ENCODE measurements at places on chromosomes 7 and 10.

GRCh38 chr7:54253036-54253373 is 289.2 kb upstream of the VSTM2A start:
- DNase-seq = no peak

- DNase-seq = no peak
Observed at GRCh38 chr7:8177109-8177933, 84.6 kb downstream of the ICA1 start.

GRCh38 chr7:144907577-144907976 is 71.7 kb upstream of the TPK1 start:
- no peak for DNase-seq

GRCh38 chr7:147136352-147136751 is 1019.8 kb downstream of the CNTNAP2 start:
- no peak for DNase-seq

- no peak for DNase-seq
Observed at GRCh38 chr7:1309290-1309689, 76.6 kb downstream of the UNCX start.

DNA sequence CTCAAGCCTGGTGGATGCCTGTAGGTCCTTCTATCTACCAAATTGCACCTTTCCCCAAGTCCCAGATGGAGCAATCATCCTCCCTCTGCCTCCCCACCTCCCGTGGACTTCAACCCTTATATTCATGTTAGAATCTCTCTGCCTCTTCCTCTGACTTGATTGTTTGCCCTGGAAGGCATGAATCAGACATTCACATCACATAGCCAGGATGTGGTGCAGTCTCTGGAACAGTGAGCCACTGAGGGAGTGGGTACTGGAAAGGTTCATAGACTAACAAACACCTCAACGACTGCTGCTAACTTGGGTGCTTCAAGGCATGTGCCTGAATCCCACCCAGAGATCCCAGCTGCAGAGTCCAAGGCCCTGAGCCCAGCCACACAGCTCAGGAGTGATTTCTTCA is 494.0 kb downstream of the TNS3 start:
- peak; percentile 59 for DNase-seq

GRCh38 chr10:8614054-8614565 is 559.6 kb downstream of the GATA3 start:
- DNase-seq = no peak

DNA sequence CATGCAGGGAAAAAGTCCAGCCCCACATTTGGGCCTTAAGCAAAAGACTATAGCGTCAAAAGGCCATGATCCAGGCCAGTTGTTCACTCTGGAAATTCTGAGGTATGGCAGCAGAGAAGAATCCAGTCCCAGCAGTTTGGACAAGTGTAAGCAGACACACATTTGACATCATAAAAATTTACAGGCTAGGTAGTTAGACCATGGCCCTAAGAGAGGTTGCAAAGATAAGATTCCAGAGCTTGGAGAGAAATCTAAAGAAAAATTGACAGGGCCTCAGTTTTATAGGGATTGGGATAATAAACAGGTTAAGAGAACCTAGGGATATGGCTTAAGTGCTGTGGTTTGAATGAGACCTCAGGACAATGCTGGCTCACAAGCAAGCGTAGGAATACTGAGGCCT is 884.4 kb upstream of the SORCS1 start:
- no peak for DNase-seq

GRCh38 chr10:102835007-102835482 is 2.2 kb downstream of the CYP17A1 start:
- DNase-seq = peak; percentile 77

GRCh38 chr10:485776-486175 is 203.7 kb downstream of the DIP2C start:
- DNase-seq = peak; percentile 39

DNA sequence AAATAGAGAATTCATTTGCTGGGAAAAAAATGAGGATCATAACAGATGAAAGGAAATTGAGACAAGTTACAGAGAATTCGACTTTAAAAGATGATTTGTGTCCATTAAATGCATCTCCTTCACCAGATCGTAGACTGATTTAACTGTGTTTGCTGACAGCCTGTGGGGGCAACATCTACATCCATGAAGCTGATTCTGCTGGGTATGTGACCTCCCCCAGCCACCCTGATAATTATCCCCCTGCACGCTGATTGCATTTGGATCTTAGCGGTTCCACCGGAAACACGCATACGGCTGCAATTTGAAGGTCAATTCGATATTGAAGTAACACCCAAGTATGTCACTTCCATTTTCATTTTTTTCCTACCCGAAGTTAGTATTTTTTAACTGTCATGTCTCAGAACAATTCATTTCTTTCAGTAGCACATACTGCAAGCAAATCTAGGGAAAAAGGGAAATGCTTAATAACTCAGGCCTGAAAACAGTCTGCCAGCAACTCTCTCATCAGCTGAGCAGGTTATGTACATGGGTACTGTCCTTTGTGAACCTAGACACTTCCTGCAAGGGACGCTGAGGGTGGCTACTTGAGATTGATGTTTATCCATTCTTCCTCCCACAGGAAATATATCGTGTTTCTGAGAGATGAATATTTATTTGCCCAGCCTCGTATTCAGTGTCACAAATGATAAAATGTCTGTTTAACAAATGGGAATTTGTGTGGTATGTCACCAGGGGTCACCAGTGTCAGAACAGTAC is 134.9 kb downstream of the ZNF22 start:
- no peak for DNase-seq

DNA sequence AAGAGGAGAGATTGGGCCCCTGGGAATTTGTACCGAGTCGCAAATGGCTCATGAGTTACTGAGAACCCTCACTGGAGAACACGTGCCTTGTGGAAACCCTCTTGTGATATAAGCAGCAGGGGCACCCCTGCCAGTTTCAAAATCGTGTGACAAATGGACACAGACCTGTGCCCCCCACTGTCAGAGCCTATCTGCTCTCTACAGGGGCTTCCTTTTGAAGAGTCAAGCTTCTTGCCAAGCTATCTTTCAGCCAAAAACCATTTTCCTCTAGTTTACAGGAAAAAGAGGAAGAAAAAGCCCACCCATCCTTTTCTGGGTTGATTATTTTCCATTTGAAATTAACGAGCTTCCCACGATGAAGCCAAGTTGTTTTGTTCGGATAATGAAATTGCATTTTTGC is 64.1 kb upstream of the MPP7 start:
- DNase-seq = no peak

DNA sequence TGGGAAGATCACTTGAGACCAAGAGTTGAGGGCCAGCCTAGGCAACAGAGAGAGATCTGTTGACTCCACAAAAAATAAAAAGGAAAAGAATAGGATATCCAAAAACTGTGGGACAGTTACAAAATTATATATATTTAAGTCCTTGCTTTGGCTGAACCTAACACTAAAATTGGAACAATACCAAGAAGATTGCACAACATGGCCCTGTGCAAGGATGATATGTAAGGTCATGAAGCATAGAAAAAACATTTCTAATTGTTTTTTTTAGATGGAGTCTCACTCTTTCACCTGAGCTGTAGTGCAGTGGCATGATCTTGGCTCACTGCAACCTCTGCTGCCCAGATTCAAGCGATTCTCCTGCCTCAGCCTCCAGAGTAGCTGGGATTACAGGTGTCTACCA is 139.0 kb downstream of the TPST1 start:
- DNase-seq = peak; percentile 30

DNA sequence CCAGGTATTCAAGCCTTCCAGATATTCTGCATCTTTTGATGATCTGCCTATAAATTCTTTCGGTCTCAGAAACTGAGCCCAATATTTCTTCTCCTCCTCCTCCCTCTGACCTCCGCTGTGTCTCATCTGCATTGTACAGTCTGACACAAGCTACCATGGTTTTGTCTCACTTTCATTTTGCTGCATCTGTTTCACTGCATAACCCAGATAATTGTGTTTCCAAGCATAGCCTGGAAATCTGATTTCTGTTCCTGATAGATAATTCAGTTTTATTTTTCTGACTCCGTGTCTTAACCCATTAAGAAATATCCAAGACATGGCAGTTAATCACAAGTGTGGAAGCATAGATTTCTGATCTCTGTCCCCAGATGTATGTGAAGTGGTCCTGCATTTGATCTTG is 374.2 kb upstream of the SEMA3A start:
- peak; percentile 9 for DNase-seq

DNA sequence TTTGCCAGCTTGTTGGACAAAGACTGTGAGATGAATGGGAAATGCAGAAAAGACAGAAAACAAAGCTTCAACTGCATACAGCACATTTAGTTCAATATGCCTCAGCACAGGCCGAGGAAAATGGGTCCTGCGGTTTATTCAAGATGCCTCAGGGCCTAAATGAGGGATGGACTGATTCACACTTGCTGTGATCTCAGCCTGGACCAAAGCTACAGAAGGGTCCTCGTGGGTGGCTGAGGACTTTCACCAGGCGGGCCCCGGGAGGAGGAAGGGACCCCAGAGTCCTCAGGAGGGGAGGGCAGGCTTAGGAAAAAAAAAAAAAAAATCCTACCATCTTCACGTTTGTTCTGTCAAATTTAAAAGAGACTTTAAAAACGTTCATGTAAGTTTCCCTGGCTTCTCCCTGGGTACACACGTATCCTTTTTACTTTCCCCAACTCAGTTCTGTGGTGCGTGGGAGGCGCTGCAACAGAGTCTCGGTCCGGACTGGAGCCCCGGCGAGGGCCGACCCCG is 624 bp upstream of the ZNF783 start:
- DNase-seq = peak; percentile 91

DNA sequence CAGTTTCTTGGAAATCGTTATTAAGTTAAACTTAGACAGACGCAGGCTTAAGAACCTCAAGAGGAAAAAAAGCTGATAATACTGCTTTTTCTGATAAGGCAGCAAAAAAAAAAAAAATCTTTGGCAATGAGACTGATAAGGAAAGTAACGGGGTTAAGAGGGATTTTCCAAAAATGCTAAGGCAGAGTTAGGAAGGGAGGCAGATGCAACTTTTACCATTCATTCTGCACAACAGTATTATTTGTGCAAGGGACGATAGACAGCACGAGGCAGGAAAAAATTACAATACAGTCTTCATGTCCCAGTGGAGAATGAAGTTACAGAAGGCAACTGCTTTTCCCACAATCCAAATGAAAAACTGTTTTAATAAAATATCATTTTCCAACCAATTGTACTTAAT is 194.0 kb downstream of the DOCK4 start:
- no peak for DNase-seq

GRCh38 chr7:155533827-155534690 is 12.3 kb downstream of the CNPY1 start:
- DNase-seq = peak; percentile 16

GRCh38 chr7:29289156-29290021 is 94.8 kb downstream of the CHN2 start:
- no peak for DNase-seq

- no peak for DNase-seq
Observed at GRCh38 chr7:83872501-83872900, 223.6 kb upstream of the SEMA3E start.

DNA sequence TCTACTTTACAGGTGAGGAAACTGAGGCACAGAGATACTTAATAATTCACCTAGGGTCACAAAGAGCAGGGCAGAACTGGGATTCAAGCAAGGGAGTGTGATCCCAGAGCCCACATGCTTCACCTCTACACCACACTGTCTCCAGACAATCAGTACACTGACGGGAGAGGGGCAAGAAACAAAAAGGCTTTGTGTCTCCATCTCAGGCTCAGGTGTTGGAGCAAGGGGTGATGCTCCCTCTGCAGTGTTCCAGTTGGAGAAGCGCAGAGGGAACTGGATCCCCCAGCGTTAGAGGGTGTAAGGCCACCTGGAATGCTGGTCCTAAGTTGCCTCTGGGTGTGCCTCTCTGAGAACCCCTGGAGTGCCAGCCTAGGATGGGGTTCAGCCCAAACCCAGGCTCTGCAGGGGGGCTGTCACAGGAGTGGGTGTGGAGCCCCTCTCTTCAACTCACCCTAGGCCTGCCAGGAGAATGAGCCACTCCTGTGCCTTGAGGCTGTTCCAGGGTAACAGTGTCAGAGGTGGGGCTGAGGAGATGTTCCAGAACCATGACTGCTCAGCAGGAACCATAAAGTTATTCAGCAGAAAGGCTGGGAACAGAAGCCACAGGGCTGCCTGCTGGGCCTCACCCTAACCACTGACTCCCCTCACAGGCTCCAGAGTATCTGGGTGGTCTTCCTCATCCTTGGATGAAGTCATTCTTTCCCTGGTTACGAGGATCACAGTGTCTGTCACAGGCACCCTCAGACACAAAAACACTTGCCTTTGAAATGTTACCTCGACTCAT is 5.5 kb downstream of the RBP4 start:
- DNase-seq = peak; percentile 6

GRCh38 chr10:11166550-11166949 is 148.9 kb downstream of the CELF2 start:
- DNase-seq = no peak

DNA sequence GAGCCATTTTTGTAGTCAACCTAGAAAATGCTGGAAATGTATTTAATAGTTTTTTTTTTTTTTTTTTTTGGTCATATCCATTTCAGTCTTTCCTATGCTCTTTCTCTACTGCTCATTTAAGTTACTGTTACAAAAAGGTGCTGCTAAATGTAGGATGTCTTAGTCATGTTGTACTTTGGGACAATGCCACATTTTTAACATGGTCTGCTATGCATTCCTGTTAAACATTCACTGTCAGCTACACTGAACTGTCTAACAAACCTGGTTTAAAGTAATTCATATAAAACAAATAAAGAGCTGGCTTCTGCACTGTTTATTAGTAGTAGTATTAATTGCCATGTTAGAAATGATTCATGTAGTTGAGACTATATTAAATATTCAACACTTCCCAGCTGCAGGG is 108.6 kb downstream of the NSUN6 start:
- DNase-seq = peak; percentile 31

- DNase-seq = peak; percentile 13
Observed at GRCh38 chr10:27995311-27995710, 3.6 kb downstream of the ODAD2 start.

GRCh38 chr10:43322769-43323168 is 48.7 kb upstream of the FXYD4 start:
- peak; percentile 50 for DNase-seq

DNA sequence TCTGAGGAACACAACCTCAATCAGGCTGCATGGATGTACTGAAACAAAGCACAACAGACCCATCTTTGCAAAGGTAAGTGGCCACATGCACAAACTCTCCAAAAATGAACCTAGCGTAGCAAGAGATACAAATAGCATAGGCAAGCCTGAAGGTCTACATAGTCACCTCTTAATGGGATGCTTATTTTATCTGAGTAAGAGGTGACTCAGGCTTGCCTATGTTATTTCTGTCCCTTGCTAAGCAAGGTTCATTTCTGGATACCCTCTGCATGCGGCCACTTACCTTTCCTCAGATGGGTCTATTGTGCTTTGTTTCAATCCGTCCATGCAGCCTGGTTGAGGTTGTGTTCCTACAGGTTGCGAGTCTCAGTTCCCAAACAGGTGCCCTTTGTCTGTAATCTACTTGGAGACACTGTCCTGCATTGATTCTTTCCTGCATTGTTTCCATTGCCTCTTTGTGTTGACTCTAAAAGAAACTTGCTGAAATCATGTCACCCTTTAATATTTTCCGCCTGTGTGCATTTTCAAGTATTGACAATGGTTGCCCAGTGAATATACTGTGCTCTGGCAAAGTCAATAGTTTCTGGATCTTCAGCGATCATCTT is 291.8 kb upstream of the LYZL1 start:
- no peak for DNase-seq

- DNase-seq = peak; percentile 80
Observed at GRCh38 chr7:46682836-46683624, 762.0 kb upstream of the IGFBP3 start.

GRCh38 chr10:101615525-101616116 is 27.5 kb downstream of the DPCD start:
- DNase-seq = no peak

- no peak for DNase-seq
Observed at GRCh38 chr10:5959581-5960069, 17.7 kb downstream of the IL15RA start.

All from GM23248 (cell line).